ENCODE measurements at places on chromosomes 4 and X. TPM values are rescaled to one million over a fixed set of nuclear protein-coding genes. Genes with fewer than 3 reads are reported as not detected.
A peak's percentile ranks its signal among the peaks of the same experiment; 100 is the strongest.

DNA sequence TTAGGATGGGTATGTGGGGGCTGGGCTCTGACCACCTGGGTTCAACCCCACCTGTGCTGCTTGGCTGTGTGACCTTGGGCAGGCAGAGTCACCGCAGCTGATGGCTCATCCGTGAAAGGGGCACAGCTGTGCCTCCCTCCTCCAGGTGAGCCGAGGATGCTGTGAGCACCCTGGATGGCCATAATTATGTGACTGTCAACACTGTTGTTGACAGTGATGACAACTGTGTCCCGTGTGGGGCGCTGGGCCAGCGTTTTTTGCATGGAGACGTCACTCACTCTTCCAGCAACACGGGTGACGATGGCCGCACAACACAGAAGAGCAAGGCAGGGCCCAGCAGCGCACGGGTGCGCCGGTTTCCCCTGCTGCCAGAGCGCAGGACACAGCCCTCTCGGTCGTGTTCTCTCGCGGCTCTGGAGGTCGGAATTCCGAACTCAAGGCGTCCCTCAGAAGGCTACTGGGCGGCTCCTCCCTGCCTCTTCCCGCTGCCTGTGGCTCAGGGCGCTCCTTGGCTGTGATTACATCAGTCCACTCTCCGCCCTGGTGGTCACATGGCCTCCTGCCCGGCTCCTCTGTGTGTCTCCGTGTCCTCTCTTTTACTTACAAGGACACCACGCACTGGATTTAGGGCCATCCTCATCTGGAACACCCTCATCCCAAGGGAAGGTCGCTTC, 1.3 kb downstream of the SH3TC1 start:
- peak overlapping the region; percentile 73 for H3K27ac ChIP-seq
- H3K4me1 ChIP-seq, result peaks cover 43% of the 10 kb centered on the region
- peak; percentile 58 for DNase-seq
- H3K27me3 ChIP-seq, result no peaks in the 10 kb centered on the region

- DNase-seq, result no peak
- peak overlapping the region; percentile 78 for H3K27ac ChIP-seq
These were observed 1.4 kb downstream of the AMMECR1 start for GRCh38 chrX:110316351-110317060.

The DAPP1 gene
- 10.3 TPM for polyA plus RNA-seq

DNA sequence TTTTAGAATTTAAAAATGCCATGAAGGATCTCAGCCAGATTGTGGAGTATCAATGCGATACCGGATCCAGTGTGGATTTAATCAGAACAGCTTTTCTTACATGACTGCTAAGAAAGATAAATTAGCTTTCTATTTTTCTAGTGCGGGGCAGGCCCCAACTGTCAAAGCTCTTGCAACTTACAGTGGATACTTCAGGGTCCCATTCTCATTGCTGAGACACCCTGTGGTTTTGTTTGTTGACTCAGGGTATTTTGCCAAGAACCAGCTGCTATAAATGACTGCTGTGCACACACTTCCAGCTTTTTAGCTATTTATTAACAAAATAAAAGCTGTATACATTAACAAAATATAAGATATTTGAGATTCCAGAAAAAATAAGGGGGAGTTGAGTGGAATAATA, 166.4 kb downstream of the DCLK2 start:
- no peaks in the 10 kb centered on the region for H3K27me3 ChIP-seq
- H3K36me3 ChIP-seq, result no peaks in the 10 kb centered on the region
- H3K27ac ChIP-seq, result no peak overlapping the region
- DNase-seq, result no peak
- H3K4me1 ChIP-seq, result no peaks in the 10 kb centered on the region

The PFKFB1 gene
- polyA plus RNA-seq, result not detected

DNA sequence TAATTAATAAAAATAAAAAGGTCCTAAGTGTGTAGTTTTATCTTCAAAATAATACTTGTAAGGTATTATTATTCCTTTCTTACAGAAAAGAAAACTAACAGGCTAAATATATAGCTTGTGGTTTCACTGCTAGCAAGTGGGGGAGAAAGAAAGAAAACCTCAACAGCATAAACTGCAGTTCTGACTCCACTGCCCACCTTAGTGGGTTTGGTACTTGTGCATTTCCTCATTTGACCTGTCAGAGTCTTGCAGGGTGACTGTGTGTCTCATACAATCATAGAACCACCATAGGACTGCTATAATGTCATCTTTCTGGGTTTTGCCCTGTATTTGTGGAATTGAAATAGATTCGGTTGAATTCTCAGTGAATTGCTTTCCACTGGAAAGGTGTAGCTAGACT, 94.7 kb upstream of the PUDP start:
- H3K4me1 ChIP-seq, result no peaks in the 10 kb centered on the region
- DNase-seq, result no peak
- no peak overlapping the region for H3K4me3 ChIP-seq
- H3K36me3 ChIP-seq, result no peaks in the 10 kb centered on the region
- no peak overlapping the region for H3K27ac ChIP-seq
- no peaks in the 10 kb centered on the region for H3K27me3 ChIP-seq

GRCh38 chrX:76453737-76454406, 26.4 kb downstream of the MAGEE1 start:
- no peaks in the 10 kb centered on the region for H3K36me3 ChIP-seq
- no peak overlapping the region for H3K27ac ChIP-seq
- H3K27me3 ChIP-seq, result no peaks in the 10 kb centered on the region
- no peak for DNase-seq
- H3K4me1 ChIP-seq, result no peaks in the 10 kb centered on the region

The HPGD gene
- polyA plus RNA-seq, result 18.2 TPM

Measured in CD8-positive, alpha-beta memory T cell (primary cell).